ENCODE measurements at places on chromosomes 4 and X.

DNA sequence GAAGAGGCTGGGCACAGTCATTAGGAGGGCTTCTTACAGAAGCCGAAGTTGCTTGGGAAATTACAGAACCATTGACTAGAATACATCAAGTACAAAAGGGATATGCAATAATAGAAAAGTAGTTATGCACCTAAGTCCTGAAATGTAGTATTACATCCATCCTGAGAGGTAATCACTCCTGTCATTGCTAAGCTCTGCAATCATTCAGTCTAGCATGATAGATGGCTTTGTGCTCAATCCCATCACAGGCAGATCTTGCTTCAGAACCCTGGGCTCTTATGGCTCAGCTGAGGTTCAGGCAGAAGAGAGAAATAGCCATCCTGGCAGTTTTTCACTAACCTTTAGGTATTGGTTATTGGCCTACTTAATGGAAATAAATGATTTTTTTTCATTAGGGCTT lies 231.7 kb upstream of the AFF2 start:
- no peaks in the 10 kb centered on the region for H3K27me3 ChIP-seq
- H3K27ac ChIP-seq, result no peak overlapping the region
- H3K36me3 ChIP-seq, result no peaks in the 10 kb centered on the region
- no peak for DNase-seq

DNA sequence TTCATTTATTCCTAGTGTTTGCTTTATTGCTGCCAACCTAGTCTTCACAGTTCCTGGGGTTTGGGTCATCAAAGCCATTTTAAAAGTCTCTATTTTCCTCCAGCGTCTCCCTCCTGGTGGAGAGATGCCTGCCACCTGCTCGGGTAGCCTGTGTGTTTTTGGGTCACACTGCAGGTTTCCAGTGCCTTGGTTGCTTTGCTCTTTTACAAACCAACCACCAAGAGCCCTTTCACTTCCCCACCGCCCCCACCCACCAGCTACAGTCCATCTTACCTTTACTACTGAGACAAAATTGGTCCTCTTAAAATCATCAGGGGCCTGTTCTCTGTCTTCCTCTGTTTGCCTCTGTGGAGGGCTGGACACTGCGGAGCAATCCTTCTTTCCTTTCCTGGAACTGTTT lies 280.5 kb upstream of the GATB start:
- no peak overlapping the region for H3K27ac ChIP-seq
- no peaks in the 10 kb centered on the region for H3K36me3 ChIP-seq
- DNase-seq, result no peak

DNA sequence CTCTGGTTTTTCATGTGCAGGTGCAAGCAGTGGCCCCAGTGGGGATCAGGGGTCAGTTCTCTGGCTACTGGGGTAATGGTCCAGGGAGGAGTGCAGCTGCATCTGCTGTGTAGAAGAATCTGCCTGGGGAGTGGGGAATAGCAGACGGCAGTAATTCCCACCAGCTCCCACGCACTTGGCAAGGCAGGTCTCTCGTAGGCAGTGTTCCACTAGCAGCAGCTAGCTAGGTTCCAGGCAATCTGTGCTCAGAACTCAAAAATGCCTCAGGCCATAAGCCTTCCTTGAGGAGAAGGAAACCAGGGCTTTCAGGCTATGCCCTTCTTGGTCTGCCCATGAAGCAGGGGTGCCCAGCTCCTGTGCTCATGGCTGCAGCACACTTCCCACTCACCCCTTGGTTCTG lies 38.8 kb downstream of the DCLK2 start:
- H3K27ac ChIP-seq, result no peak overlapping the region
- no peak overlapping the region for H3K4me3 ChIP-seq

GRCh38 chrX:153549231-153549630 lies 31.8 kb downstream of the ATP2B3 start:
- no peaks in the 10 kb centered on the region for H3K4me1 ChIP-seq
- no peaks in the 10 kb centered on the region for H3K36me3 ChIP-seq
- H3K27ac ChIP-seq, result no peak overlapping the region
- DNase-seq, result no peak
- no peaks in the 10 kb centered on the region for H3K27me3 ChIP-seq

DNA sequence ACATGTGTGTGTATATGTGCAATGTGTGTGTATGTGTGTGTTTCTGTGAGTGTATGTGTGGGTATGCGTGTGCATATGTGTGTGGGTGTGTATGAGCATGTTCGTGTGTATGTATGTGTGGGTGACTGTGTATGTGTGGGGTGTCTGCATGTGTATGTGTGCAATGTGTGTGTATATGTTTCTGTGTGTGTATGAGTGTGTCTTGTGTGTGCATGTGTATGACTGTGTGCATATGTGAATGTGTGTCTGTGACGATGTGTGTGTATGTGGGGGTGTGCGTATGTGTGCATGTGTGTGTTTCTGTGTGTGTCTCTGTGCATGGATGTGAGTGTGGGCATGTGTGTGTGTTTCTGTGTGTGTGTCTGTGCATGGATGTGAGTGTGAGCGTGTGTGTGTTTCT lies 4.2 kb upstream of the ATP2B3 start:
- H3K4me3 ChIP-seq, result no peak overlapping the region
- no peak for DNase-seq
- H3K27me3 ChIP-seq, result peaks cover 11% of the 10 kb centered on the region
- H3K27ac ChIP-seq, result no peak overlapping the region
- no peaks in the 10 kb centered on the region for H3K36me3 ChIP-seq

GRCh38 chr4:52982255-52982945 lies 120.3 kb downstream of the RASL11B start:
- H3K27me3 ChIP-seq, result no peaks in the 10 kb centered on the region
- DNase-seq, result no peak
- peaks cover 19% of the 10 kb centered on the region for H3K4me1 ChIP-seq
- H3K4me3 ChIP-seq, result no peak overlapping the region

DNA sequence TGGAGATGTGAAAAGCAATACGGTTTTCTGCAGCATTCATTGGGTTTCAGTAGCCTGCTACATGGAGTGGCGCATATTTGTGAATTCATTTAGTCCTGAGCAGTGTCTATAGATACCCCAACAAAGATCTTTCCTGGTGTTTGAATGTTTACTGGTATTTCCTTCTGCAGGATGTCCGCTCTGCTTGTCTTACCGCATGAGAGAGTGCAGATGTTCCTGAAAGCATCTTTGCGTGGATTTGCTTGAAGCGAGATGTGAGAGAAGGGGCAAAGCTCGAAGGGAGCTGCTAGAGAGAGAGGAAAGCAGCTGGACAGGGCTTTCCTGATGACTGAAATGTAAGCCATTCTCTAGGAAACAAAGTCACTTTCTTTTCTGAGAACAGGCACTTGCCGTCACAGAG lies 40.9 kb upstream of the GYPA start:
- H3K4me3 ChIP-seq, result no peak overlapping the region
- DNase-seq, result no peak
- H3K36me3 ChIP-seq, result no peaks in the 10 kb centered on the region
- H3K4me1 ChIP-seq, result no peaks in the 10 kb centered on the region

GRCh38 chr4:169707958-169708643 lies 49.6 kb downstream of the HPF1 start:
- H3K36me3 ChIP-seq, result peaks cover 71% of the 10 kb centered on the region
- no peak overlapping the region for H3K27ac ChIP-seq
- DNase-seq, result no peak

DNA sequence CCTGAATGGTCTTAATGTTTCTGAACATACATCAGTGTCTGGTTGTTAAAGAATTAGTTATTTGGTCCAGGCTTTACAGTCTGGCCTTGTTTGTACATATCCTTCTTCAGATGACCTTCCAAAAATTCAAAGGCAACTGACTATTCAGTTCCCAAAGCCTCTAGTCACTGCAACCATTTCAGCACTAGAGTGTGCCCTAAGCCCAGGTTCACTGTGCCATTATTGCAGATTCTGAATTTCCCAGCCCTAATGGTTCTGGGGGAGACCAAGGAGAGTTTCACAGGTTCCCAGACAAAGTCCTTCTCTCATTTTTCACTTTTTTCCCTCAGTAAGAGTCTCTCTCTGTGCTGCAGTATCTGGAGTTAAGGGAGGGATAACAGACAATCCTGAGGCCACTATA lies 235.8 kb downstream of the TRAM1L1 start:
- no peaks in the 10 kb centered on the region for H3K27me3 ChIP-seq
- DNase-seq, result no peak
- no peaks in the 10 kb centered on the region for H3K4me1 ChIP-seq
- no peak overlapping the region for H3K4me3 ChIP-seq
- no peaks in the 10 kb centered on the region for H3K36me3 ChIP-seq

GRCh38 chrX:41781500-41781899 lies 57.5 kb downstream of the GPR82 start:
- no peaks in the 10 kb centered on the region for H3K36me3 ChIP-seq
- H3K4me1 ChIP-seq, result peaks cover 7% of the 10 kb centered on the region
- H3K27me3 ChIP-seq, result no peaks in the 10 kb centered on the region
- no peak for DNase-seq
- H3K27ac ChIP-seq, result no peak overlapping the region

GRCh38 chr4:184475096-184475461 lies 729 bp upstream of the IRF2 start:
- DNase-seq, result peak; percentile 87
- peak overlapping the region; percentile 99 for H3K27ac ChIP-seq
- H3K4me1 ChIP-seq, result peaks cover 45% of the 10 kb centered on the region

DNA sequence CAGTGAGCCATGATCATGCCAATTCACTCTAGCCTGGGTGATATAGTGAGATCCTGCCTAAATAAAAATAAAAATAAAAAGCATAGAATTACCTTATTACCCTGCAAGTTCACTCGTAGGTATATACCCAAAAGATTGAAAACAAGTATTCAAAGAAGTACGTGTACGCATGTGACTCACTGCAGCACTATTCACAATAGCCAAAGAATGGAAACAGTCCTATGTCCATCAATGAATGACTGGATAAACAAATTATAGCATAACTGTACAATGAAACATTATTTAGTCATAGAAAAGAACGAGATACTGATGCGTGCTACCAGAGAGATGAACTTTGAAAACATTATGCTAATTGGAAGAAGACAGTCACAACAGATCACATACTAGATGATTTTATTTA lies 204.6 kb upstream of the DIAPH2 start:
- H3K4me3 ChIP-seq, result no peak overlapping the region
- H3K27ac ChIP-seq, result no peak overlapping the region
- DNase-seq, result no peak
- H3K4me1 ChIP-seq, result no peaks in the 10 kb centered on the region
- no peaks in the 10 kb centered on the region for H3K27me3 ChIP-seq
- no peaks in the 10 kb centered on the region for H3K36me3 ChIP-seq

GRCh38 chrX:55716937-55717336 lies 612 bp upstream of the RRAGB start:
- no peaks in the 10 kb centered on the region for H3K27me3 ChIP-seq
- H3K4me1 ChIP-seq, result peaks cover 14% of the 10 kb centered on the region
- no peak for DNase-seq
- H3K27ac ChIP-seq, result peak overlapping the region; percentile 91
- H3K4me3 ChIP-seq, result peak overlapping the region; percentile 58
- H3K36me3 ChIP-seq, result no peaks in the 10 kb centered on the region

GRCh38 chr4:15719506-15719905 lies 16.6 kb downstream of the BST1 start:
- H3K4me3 ChIP-seq, result no peak overlapping the region
- peaks cover 3% of the 10 kb centered on the region for H3K4me1 ChIP-seq
- no peak overlapping the region for H3K27ac ChIP-seq
- DNase-seq, result no peak
- H3K36me3 ChIP-seq, result no peaks in the 10 kb centered on the region

DNA sequence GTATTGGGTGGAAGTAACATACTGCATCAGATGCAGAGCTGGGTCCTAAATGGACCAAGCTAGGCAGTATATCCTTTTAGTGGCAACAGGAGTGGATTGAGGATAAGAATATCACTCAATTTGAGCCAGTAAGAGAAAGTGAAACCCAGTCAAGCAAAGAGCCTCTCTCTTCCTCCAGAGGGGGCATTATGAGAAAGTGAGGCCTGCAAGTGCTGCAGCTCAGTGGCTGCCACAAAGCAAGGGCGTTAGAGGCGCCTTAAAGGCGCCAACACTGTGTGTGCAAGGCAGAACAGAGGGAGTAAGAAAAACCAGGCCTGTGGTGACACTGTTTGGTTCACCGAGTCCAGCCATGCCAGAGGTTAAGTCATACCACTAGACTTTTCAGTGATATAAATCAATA lies 17.5 kb downstream of the STX18 start:
- no peaks in the 10 kb centered on the region for H3K27me3 ChIP-seq
- no peak overlapping the region for H3K4me3 ChIP-seq
- peak overlapping the region; percentile 53 for H3K27ac ChIP-seq
- H3K4me1 ChIP-seq, result peaks cover 17% of the 10 kb centered on the region
- peak; percentile 84 for DNase-seq

- no peak for DNase-seq
- no peaks in the 10 kb centered on the region for H3K27me3 ChIP-seq
- no peak overlapping the region for H3K4me3 ChIP-seq
- H3K27ac ChIP-seq, result no peak overlapping the region
- H3K36me3 ChIP-seq, result no peaks in the 10 kb centered on the region
- H3K4me1 ChIP-seq, result peaks cover 10% of the 10 kb centered on the region
Measured at GRCh38 chr4:53196882-53197771, 168.7 kb downstream of the SCFD2 start.

- H3K36me3 ChIP-seq, result no peaks in the 10 kb centered on the region
- no peak for DNase-seq
- H3K27me3 ChIP-seq, result no peaks in the 10 kb centered on the region
- no peak overlapping the region for H3K4me3 ChIP-seq
- H3K4me1 ChIP-seq, result no peaks in the 10 kb centered on the region
- H3K27ac ChIP-seq, result no peak overlapping the region
Measured at GRCh38 chr4:126661194-126661593, 971.6 kb upstream of the INTU start.

- H3K4me1 ChIP-seq, result no peaks in the 10 kb centered on the region
- H3K27ac ChIP-seq, result no peak overlapping the region
- DNase-seq, result no peak
- no peaks in the 10 kb centered on the region for H3K27me3 ChIP-seq
- no peak overlapping the region for H3K4me3 ChIP-seq
Measured at GRCh38 chr4:137993232-137993631, 248.9 kb downstream of the SLC7A11 start.

- no peaks in the 10 kb centered on the region for H3K27me3 ChIP-seq
- H3K27ac ChIP-seq, result no peak overlapping the region
- H3K4me1 ChIP-seq, result peaks cover 18% of the 10 kb centered on the region
- no peaks in the 10 kb centered on the region for H3K36me3 ChIP-seq
- no peak for DNase-seq
Measured at GRCh38 chr4:14878681-14879080, 123.6 kb upstream of the CPEB2 start.

GRCh38 chrX:42714981-42715700 lies 62.8 kb downstream of the PPP1R2C start:
- no peaks in the 10 kb centered on the region for H3K27me3 ChIP-seq
- no peak overlapping the region for H3K4me3 ChIP-seq
- no peak for DNase-seq
- no peaks in the 10 kb centered on the region for H3K4me1 ChIP-seq

DNA sequence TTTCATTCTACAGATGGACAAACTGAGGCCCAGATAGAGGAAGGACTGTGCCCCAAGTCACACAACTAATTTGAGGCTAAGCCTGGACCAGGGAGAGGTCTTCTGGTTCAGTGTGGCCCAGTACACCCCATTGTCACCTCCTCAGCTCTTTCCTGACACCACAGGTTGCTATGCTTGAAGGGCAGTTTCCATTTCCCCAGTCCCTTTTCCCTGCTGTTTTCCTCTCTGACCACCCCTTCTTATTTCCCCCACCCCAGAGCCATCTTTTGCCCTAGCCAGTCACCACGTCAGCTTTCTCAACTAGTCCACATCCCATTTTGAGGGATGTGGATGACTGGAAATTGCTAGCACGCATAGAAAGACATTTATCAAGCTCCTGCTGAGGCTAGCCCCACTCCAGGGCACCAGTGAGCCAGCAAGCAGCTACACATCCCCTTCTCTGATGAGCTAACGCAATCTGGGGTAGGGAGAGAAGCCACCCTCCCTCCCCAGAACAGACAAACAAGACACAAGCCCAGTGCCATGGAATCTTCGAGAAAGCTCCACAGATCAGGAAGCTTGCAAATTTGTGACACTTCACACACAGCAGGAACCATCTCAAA lies 1.3 kb downstream of the GABRE start:
- no peak overlapping the region for H3K4me3 ChIP-seq
- H3K27me3 ChIP-seq, result peaks cover 23% of the 10 kb centered on the region
- no peak overlapping the region for H3K27ac ChIP-seq
- H3K36me3 ChIP-seq, result no peaks in the 10 kb centered on the region
- DNase-seq, result no peak

Measured in spleen (tissue), 13 donors.